Karpas-422 (cell line): ENCODE measurements at places on chromosomes 6 and 20. TPM values are rescaled to one million over a fixed set of nuclear protein-coding genes. Genes with fewer than 3 reads are reported as not detected.

The LY86 gene
- total RNA-seq = 102 and 187 TPM in 2 replicates

DNA sequence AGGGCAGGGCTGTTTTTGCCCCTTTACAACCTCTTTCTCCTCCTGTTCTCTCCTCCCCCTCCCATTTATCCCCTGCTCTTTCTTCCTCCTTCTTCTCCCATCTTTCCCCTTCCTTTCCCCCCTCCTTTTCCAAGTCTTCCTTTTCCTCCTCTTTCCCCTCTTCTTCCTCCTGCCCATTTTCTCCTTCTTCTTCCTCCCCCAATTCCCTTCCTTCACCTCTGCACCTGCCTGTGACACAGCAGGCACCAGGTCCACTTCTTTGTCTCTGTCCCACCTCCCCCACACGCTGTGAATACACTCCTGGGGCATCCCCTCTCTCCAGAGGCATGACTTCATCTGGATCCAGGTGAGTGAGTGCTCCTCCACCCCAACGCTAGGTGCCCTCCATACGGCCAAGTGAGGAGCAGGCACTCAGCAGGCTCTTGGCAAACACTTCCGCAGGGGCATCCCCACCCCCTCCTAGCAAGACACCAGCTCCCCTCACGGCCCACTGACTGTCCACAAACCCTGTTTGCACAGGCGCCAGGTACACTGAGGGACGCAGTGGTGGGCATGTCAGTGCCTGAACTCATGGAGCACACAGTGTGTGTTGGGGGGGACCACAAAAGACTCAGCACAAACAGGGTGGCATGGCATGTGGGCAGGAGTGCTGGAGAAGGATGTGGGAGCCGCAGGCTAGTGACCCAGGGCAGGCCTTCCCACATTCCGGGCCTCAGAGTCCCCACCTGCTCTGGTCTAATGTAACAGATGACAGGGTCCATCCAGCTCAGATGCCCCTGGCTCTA, 10.7 kb upstream of the TLDC2 start:
- H3K36me3 ChIP-seq = peaks cover 4% of the 10 kb centered on the region; the same call in 1 of the 2 replicates
- H3K27me3 ChIP-seq = no peaks in the 10 kb centered on the region
- peaks cover 29% of the 10 kb centered on the region for H3K4me1 ChIP-seq
- no peak overlapping the region for H3K27ac ChIP-seq
- no peak overlapping the region for H3K4me3 ChIP-seq

DNA sequence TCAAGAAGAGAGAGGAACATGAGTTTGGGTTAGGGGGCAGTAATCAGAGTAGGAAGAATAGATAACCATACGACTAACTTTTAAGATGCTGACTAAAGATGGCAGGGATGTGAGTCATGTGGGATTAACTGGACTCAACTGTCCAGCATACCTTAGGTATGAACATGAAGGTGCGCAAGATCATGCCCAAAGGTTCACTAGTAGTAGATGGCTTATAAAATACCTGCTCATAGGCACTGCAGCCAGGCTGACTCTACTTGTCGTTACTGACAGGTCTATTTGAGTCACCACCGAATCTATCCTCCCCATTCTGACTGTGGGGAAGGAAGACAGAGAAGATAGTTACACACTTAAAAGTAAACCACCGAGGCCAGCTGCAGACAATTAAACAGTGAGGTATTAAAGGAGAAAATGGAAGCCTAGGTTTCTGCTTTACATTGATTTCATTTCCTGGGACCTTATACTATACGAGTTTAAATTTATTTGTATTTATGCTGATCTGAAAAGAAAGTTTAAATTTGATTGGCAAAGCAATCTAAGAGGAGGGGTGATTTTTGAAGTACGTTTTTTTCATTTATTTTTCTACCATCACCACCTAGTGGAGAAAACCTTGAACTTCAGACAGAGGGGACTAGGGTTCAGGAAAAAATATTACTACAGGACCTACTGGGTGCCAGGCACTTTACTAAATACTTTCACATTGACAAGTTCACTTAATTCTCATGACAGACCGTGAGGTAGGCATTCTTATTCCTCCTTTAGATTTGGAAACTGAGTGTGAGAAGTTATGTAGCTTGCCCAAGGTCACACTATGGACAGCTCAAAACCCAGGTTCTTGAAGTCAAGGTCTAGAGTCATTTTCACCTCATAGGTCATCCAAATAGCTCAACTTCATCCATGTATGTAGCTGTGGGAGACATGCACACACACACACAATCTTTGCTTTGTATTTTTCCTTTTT, 4.0 kb upstream of the WRNIP1 start:
- no peak overlapping the region for H3K27ac ChIP-seq
- H3K4me1 ChIP-seq = peaks cover 9% of the 10 kb centered on the region
- H3K36me3 ChIP-seq = no peaks in the 10 kb centered on the region
- no peaks in the 10 kb centered on the region for H3K27me3 ChIP-seq
- H3K4me3 ChIP-seq = no peak overlapping the region
- DNase-seq = peak; percentile 65

- no peaks in the 10 kb centered on the region for H3K4me1 ChIP-seq
- H3K27me3 ChIP-seq = no peaks in the 10 kb centered on the region
- no peak overlapping the region for H3K4me3 ChIP-seq
- no peak for DNase-seq
- no peaks in the 10 kb centered on the region for H3K36me3 ChIP-seq
Observed at GRCh38 chr6:22593895-22594294, 24.5 kb downstream of the HDGFL1 start.

- no peaks in the 10 kb centered on the region for H3K36me3 ChIP-seq
- no peaks in the 10 kb centered on the region for H3K27me3 ChIP-seq
- H3K4me1 ChIP-seq = peaks cover 41% of the 10 kb centered on the region
- no peak overlapping the region for H3K27ac ChIP-seq
- H3K4me3 ChIP-seq = no peak overlapping the region
- DNase-seq = no peak
Observed at GRCh38 chr6:14552891-14553290, 435.3 kb downstream of the CD83 start.

GRCh38 chr20:54110041-54110440, 39.6 kb upstream of the BCAS1 start:
- no peaks in the 10 kb centered on the region for H3K36me3 ChIP-seq
- no peaks in the 10 kb centered on the region for H3K27me3 ChIP-seq
- H3K27ac ChIP-seq = no peak overlapping the region
- no peak for DNase-seq
- no peaks in the 10 kb centered on the region for H3K4me1 ChIP-seq
- H3K4me3 ChIP-seq = no peak overlapping the region

DNA sequence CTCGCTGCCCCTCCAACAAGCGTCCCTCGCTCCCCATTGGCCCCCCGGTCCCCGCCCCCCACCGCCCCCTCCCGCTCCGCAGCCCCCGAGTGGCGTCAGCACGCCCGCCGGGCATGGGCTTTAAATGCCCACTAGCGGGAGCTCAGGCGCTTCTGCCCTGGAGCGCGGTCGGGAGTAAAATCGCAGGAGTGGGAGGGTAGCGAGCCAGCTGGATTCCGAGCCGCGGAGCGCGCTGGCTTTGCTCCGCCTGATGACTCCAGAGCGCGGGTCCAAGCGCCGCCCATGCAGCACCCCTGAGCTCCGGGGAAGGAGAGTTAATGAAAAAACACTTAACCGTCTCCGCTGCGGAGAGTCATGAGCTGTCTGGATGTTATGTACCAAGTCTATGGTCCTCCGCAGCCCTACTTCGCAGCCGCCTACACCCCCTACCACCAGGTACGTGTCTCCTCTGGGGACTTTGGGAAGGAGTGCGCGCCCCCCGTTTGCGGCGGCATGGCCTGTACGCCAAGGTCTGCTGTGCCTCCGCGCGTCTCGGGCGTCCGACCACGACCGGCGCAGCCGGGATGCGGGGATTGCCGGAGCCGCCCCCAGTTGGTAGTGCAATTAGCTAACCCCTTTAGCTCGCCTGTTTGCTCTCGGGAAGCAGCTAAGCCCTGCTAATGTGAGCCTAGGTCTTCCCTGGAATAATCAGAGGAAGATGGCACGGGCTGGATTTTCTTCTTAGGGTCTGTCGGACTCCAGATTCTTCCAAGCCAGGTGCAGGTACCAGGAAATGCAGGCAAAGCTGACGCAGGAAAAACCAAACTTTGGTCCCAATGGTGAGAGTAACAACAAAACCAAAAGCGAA, at the start of gene VGLL2:
TSS of gene VGLL2 (plus strand) at position 149 of the 847 bp plus-strand sequence. CDS start at position 355, 206 bp downstream.
- no peak for DNase-seq
- no peaks in the 10 kb centered on the region for H3K4me1 ChIP-seq
- no peak within 1 kb of the TSS for H3K4me3 ChIP-seq

DNA sequence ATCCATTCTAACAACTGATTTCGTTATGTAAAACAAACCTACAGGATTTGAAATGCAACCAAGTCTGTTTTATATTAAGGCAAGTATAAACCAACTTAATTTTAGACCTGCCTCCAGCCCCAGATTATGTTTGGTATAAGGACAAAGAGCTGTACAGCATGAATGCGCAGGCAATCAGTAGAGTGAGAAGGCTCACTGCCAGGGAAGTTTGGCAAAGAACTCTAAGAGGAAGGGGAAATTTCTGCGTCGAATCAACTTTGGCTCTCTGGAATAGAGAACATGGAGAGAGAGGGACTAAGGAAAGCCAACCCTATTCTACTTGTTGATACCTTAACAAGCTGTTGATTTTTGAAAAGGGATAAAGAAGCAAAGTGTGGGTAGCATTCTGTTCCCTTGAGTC, 96.9 kb upstream of the FOXO3 start:
- no peak overlapping the region for H3K4me3 ChIP-seq
- no peaks in the 10 kb centered on the region for H3K4me1 ChIP-seq
- no peak for DNase-seq
- H3K27me3 ChIP-seq = no peaks in the 10 kb centered on the region
- no peaks in the 10 kb centered on the region for H3K36me3 ChIP-seq
- H3K27ac ChIP-seq = no peak overlapping the region

The PHACTR1 gene
- total RNA-seq = 5.2 and 8.3 TPM in 2 replicates

DNA sequence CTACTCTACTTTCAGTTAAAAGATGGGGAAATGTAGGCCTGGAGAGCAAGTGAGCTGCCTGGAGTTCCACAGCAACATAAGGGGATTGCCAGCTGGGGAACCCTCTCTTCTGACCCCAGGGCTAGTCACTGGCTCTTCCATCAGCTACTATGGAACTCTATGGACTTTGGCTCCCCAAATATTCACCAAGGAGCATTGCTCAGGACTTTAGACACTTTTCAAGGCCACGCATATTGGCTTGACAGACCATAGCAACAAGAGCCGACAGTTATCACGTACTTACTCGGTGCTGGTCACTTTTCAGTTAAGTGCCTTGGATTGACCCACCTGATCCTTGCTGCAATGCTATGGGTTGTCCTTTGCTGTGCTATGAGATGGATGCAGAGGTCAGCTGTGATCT, 360.7 kb upstream of the CHD6 start:
- H3K27me3 ChIP-seq = no peaks in the 10 kb centered on the region
- H3K4me1 ChIP-seq = no peaks in the 10 kb centered on the region
- no peak overlapping the region for H3K4me3 ChIP-seq
- DNase-seq = no peak
- H3K27ac ChIP-seq = no peak overlapping the region

DNA sequence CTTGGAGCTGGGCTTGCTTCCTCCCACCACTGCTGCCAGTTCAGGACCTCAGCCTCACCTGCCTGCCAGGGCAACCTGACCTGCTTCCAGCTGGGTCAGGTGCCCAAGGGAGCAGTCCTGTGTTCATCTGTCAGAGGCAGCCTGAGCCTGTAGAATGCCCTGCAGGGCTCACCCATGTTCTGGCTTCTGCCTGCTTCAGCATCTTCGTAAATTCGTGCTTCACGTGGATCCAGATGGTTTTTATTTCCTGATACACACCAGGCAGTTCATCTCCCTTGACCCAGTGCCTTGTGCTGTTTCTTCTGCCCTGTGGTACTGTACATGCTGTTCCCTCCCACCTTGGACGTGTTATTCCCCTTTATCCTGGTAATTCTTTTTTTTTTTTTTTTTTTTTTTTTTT, 50.2 kb downstream of the ARID1B start:
- H3K4me3 ChIP-seq = no peak overlapping the region
- peak; percentile 36 for DNase-seq
- peaks cover 33% of the 10 kb centered on the region for H3K4me1 ChIP-seq
- H3K36me3 ChIP-seq = peaks cover 14% of the 10 kb centered on the region; the same call in 1 of the 2 replicates

GRCh38 chr6:89596056-89596455, 42.5 kb downstream of the LYRM2 start:
- no peak overlapping the region for H3K4me3 ChIP-seq
- H3K27me3 ChIP-seq = no peaks in the 10 kb centered on the region; the same call in 1 of the 2 replicates
- DNase-seq = no peak

- H3K4me1 ChIP-seq = no peaks in the 10 kb centered on the region
- no peaks in the 10 kb centered on the region for H3K36me3 ChIP-seq
- H3K27me3 ChIP-seq = no peaks in the 10 kb centered on the region
- H3K4me3 ChIP-seq = no peak overlapping the region
- peak; percentile 82 for DNase-seq
Observed at GRCh38 chr6:116531675-116532570, 13.6 kb downstream of the TRAPPC3L start.

- no peaks in the 10 kb centered on the region for H3K4me1 ChIP-seq
- no peak for DNase-seq
- H3K27ac ChIP-seq = no peak overlapping the region
- H3K4me3 ChIP-seq = no peak overlapping the region
Observed at GRCh38 chr20:35263532-35264341, 14.2 kb downstream of the MMP24OS start.

DNA sequence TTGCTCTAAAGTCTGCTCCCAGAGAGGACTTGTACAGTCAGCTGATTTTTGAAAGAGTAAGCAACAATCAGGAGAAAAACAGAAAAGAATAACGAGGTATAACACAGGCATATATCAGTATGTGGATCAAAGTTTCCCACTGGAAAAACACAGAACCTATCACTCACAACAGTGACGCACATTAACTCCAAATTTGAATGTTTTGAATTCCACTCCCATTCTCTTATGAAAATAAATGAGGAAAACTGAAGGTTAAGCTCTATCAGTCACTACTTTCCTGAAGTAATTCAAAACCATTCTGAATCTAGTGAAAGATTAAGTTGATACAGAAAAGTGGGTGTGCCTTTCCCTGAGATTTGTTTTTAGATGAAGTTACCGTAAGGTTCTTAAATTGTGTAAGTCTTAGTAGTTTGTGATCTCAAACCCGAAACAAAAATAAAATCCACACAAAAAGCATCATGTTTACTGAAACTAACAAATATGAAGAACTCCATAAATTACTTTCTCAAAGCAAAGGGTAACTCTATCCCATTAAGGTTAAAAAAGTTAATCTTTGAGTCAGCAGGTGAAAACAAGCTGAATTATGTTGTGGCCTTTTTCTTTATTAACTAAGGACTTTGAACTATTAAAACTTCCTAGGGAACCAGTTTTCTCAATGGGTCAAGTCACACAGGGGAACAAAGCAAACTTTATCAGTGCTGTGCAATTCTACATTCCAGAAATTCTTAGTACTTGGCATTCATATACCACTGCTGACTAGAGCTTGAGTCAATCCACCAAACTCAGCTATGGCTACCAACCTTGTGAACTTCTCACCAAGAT, 115.7 kb downstream of the OGFRL1 start:
- no peak overlapping the region for H3K4me3 ChIP-seq
- no peak overlapping the region for H3K27ac ChIP-seq
- H3K4me1 ChIP-seq = no peaks in the 10 kb centered on the region
- no peaks in the 10 kb centered on the region for H3K36me3 ChIP-seq
- H3K27me3 ChIP-seq = no peaks in the 10 kb centered on the region
- no peak for DNase-seq

The BPIFB4 gene
- not detected in 2 replicates for total RNA-seq
